Stimulated activated CD4-positive, alpha-beta T cell treated with anti-CD3 and anti-CD28 coated beads, Interleukin-1b, Interleukin-23, amount 100 ng/mL, for 1 hour (primary cell): ENCODE measurements at places on chromosomes 2 and 18.
A peak's percentile ranks its signal among the peaks of the same experiment; 100 is the strongest.

- no peak for DNase-seq
These were observed 47.7 kb downstream of the TMEM182 start for GRCh38 chr2:102809291-102810189.

DNA sequence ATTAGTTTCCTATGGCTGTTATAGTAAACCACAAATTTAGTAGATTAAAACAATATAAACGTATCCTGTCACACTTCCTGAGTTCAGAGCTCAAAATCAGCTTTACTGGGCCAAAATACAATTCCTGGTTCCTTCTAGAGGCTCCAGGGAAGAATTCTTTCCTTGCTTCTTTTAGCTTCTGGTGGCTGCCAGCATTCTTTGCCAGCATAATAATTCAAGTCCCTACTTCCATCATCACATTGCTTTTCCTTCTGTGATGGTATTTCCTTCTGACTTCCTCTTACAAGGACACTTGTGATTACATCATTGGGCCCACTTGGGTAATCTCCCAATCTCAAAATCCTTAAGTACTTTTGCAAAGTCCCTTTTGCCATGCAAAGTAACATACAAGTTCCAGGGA, 40.6 kb downstream of the MOB4 start:
- DNase-seq = no peak

GRCh38 chr2:60821587-60822302, 59.6 kb upstream of the REL start:
- no peak for DNase-seq

GRCh38 chr2:234425639-234426603, 71.0 kb downstream of the ARL4C start:
- peak; percentile 62 for DNase-seq

DNA sequence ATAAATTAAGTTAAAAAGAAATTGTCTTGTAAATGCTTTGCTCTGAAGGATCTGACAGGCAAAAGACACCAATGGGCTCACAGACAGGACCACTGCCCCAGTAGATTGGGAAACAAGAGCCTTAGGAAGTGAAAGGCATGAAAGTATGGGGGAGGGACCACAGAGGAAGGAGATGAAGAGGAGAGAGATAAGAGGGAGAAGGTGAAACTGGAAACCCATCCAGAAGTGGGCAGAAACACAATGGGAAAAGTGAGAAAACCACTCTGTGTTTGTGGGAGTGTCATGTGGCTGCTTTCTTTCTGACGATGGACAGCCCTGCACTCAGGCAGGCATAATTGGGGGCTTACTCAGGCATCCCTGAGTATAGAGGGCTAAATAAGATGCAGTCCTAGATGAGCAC, 101.5 kb upstream of the STON1 start:
- no peak for DNase-seq

GRCh38 chr2:22481486-22482259, 903.3 kb upstream of the KLHL29 start:
- DNase-seq = no peak

- DNase-seq = no peak
These were observed 650.5 kb upstream of the LINC00305 start for GRCh38 chr18:64799376-64799775.

DNA sequence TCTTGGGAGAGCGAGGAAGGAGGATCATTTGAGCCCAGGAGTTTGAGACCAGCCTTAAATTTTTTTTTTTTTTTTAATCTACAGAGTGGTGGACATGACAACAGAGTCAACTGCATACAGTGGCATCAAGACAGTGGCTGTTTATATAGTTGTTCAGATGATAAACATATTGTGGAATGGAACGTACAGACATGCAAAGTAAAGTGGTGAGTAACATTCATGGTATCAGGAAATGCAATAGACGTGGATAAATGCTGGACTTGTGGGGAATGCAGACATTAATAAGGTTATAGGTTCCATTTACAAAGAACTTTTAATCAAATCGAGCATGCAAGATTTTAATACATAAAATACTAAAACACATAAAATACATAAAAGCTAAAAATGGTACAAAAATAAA, 11.9 kb downstream of the WDR43 start:
- DNase-seq = no peak

DNA sequence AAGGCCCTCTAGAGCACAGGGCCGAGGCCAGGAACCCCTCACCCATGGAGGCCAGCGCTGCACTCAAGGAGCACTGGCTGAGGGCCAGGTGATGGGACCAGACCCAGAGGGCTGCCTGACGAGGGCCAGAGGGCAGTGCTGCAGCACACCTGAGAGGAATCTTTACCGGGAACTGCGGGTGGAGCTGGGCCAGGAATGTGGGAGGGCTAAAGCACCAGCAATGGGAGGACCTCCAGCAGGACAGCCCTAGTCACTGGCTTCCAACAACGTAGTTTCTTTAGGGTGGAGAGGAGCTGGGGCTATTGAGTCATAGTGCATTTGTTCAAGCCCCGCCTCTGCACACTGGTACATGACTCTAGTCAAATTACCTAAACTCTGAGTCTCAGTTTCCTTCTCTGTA, 143.4 kb downstream of the TMEM17 start:
- no peak for DNase-seq

DNA sequence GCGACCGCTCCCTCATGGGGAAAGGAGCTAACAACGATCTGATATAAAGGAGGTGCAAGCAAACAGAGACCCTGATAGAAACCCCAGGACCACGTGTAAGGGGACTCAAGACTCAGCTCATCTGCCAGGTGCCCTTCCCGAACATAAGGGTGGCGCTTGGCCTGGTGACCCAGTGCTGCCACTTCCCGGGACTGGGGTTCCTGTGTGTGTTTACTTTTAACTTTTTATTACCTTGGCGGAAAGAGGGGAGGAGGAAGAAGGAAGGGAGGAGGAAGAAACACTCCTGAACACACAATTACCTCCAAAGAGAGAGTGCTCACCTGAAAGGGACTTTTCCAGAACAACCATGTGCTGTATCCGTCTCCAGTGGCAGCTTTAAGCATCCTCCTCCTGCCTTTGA, 56.5 kb upstream of the EDAR start:
- DNase-seq = no peak

DNA sequence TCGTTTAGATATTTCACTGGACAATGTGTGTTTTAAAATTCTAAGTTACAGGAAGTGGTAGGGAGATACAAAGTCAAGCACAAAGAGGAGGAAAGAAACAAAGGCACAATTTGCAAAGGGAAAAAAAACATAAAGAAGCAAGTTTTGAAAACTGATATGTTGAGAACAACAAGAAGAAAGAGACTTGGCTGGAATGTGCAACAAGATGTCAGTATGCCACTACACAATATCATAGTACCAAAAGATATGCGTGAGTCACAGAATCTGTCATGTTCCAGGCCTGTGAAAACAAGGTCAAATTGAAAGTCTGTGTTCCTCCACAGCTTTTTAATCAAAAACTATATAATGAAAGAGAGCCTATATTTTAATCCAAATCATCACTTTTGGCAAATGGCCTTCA, 12.0 kb downstream of the EXOC6B start:
- DNase-seq = no peak

DNA sequence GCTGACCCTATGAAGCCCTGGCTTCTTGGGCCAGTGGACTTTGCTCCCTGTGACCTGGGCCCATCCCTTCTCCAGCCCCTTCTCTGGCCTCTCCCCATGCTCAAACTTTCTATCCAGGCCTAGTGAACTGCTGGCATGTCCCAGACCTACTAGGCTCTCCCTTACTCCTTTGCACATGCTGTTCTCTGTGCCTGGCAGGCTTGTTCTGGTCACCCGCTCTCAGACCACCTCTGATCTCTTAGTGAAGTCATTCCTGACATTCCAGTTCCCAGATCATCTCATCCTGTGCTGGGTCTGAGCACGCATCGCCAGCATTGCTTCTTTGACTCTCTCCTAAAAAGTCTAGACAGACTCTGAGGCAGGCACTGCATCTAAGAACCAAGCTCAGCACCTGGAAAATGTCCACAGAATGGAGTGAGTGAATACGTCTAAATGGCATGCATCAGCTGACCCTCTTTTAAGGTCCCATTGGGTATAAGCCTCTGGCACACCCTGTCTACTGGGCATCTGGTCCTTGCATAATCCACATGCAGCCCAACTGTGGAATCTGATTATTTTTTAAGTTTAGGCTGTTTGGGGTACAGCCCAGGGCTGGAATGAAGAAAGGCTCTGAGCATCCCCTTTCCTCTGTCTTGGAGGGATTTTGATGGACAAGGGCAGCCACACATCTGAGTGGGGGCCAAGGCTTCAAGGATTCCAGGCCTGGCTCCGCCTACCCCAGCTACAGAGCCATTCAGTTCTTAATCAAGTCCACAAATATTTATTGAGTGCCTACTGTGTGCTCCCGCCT, 130.6 kb upstream of the HAAO start:
- no peak for DNase-seq

DNA sequence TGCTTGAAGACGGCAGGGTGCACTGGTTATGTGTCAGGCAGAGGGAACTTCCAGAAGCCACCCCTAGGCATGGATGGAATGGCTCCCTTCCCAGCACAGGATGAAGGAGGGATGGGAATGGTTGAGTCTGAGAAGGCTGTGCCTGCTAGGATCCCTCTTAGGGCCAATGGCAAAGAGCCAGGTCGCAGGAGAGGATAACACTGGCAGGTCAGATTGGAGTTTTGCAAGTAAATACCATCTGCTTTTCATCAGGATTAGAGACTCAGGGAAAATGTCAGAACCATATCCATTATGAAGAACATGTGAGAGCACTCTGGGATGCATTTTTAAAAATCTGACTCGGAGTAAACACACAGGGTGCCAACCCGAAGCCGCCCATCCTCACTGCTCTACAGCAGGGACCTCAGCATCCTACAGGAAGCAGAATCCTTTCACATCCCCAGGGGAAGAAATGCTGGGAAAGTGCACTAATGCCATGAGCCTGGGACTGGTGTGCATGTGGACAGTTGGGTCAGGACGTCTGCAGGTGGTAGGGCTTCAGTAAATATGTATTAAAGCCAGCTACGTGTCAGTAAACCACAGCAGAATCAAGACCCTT, 139.9 kb downstream of the MYT1L start:
- no peak for DNase-seq

DNA sequence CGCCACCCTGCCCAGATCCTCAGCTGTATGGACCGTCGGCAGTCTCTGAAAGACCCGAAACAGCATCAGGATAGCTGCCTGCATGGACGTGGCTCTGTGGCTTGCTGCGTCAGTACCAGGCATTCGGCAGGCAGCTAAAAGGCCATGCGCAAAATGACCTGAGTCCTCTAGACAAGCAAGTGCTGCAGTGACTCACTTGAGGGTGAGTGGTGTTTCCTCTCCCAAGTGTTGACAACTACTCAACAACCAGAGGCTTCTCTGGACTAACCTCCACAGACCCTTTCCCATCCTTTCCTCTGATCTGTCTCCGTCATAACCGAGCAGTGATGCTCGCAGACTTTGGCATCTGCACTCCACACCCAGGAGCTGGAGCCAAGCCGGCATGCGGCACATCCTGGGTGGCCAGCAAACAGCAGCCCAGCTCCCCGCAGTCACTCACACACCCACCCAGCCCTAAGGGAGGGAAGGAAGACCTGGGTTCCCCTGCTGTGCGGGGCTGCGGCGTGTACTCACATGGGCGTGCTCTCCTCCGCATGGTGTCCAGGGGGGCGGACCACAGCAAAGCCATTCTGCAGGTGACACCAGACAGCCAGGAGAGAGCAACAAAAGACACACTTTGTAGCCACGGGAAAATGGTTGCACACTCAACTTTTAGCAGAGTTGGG, 239.3 kb downstream of the TWIST2 start:
- DNase-seq = no peak

- DNase-seq = no peak
These were observed 99.7 kb upstream of the KLHL29 start for GRCh38 chr2:23285091-23285800.

GRCh38 chr18:46830633-46831032, 73.8 kb upstream of the ST8SIA5 start:
- DNase-seq = no peak

DNA sequence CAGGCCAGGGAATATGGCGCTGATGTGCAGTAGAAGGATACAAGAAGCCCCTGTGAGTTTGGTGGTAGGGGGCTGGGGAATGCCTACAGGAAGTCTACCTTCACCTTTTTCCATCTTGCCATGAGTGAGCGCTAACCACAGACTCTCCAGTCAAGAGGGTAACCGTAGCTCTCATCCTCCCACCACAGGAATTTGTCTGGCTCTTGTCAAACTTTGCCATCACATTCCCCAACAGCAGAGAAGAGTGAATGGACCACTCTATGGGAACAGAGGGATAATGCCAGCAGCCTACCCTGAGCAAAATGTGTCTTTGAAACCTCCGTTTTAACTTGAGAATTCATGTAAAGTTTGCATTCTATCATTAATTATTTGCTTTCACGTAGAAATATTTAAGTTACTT, 168.3 kb downstream of the NRP2 start:
- DNase-seq = no peak

DNA sequence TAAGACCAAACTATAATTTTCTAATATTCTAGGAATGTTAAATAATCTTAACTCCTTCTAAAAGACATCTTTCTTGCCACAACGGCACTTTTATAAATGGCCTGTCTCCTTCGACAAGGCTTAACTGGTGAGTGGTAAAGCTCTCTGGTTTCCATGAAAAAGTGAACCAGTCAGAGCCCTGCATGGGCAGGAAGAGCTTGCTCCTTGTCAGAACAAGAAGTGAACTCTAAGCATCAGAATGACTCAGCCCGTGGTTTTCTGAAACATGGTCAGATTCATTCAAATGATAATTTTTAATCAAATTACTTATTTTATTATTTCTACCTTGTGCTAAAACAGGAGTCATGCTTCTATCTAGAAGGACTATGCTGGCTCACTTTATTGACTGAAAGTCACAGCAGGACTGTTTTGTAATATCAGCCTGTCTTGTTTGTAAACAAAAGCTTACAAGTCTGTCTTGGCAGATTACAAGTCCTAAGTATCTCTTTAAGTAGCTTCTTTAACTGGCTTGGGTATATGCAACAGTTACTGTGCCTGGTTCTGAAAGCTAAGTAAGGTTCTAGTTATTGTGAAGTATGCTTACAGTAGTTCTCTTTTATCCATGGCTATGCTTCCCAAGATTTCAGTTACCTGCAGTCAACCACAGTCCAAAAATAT, 245.4 kb downstream of the NAPG start:
- DNase-seq = no peak

GRCh38 chr2:178482437-178482836, 2.2 kb downstream of the PLEKHA3 start:
- DNase-seq = no peak

GRCh38 chr2:43402452-43402937, 176.1 kb upstream of the ZFP36L2 start:
- no peak for DNase-seq

DNA sequence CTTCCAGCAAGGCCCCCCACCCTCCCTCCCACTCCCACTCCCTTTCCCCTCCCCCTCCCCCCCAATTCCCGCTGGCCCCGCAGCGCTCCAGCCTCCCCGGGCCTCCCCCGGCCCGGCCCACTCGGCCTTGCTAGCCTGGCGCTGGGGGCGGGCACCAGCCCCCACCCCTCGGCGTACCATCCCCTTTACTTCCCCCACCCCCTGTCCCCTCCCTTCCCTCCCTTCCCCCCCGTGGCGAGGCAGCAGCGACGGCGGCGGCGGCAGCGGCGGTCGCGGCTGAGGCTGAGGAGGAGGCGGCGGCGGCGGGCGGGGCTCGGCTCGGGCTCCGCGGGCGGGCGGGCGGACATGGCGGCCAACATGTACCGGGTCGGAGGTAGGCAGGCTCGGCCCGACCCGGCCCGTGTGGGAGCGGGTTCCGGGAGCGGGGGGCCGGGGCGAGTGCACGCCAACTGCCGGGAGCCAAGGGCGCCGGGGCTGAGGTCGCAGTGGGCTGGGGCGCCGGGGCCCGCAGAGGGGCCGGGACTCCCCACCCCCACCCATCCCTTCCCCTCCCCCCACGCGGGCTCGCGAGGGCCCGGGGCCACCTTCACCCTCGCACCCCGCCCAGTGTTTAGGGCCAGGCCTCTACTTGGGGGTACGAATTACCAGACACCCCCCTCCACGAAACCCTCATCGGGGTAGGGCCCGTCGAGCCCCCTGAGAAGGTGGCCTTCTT, at the start of gene MTA3:
TSS of gene MTA3 (plus strand) at position 232 of the 715 bp plus-strand sequence. CDS start at position 346, 114 bp downstream.
- DNase-seq = peak; percentile 7
